ENCODE measurements at places on chromosomes 11 and 22. TPM values are rescaled to one million over a fixed set of nuclear protein-coding genes. Genes with fewer than 3 reads are reported as not detected.

Gene C22orf31
- total RNA-seq = not detected

Gene ELF5
- not detected for total RNA-seq

Gene ALG12
- total RNA-seq = 20.0 TPM

Gene OR4C12
- total RNA-seq = not detected

Gene SLC22A6
- not detected for total RNA-seq

Gene KDELR3
- total RNA-seq = 161 TPM

Gene BCO2
- total RNA-seq = 2.4 TPM

Gene CD6
- total RNA-seq = not detected

Gene RASD2
- under 0.01 TPM for total RNA-seq

Gene SOX10
- total RNA-seq = not detected

Gene NFRKB
- total RNA-seq = 18.9 TPM

Gene EFCAB6
- total RNA-seq = 1.8 TPM

Gene NRIP3
- total RNA-seq = 6.8 TPM

Gene KCNK7
- 0.29 TPM for total RNA-seq

Gene THY1
- 308 TPM for total RNA-seq

Gene EHF
- not detected for total RNA-seq

Gene LZTR1
- total RNA-seq = 58.0 TPM

Gene HBB
- total RNA-seq = not detected

Gene ZNF280B
- 1.5 TPM for total RNA-seq

Gene APOL5
- total RNA-seq = not detected

Gene DERL3
- total RNA-seq = 0.36 TPM

Gene CARD18
- total RNA-seq = not detected

Gene NRXN2
- total RNA-seq = 90.1 TPM

Gene LARGE2
- not detected for total RNA-seq

Gene TRIM68
- total RNA-seq = 13.6 TPM

Gene GLYATL1
- total RNA-seq = not detected

Gene OTOG
- total RNA-seq = not detected

Gene TIMP3
- 1,020 TPM for total RNA-seq

Gene KCNA4
- total RNA-seq = under 0.01 TPM

Gene WNT11
- under 0.01 TPM for total RNA-seq

Gene APOA4
- total RNA-seq = not detected

Gene MYO18B
- total RNA-seq = not detected

Gene MS4A14
- total RNA-seq = not detected

Gene TOM1
- 131 TPM for total RNA-seq

Gene C22orf42
- not detected for total RNA-seq

Gene JAM3
- total RNA-seq = 57.5 TPM

Gene NKAPD1
- total RNA-seq = 37.6 TPM

Gene MEI1
- 0.36 TPM for total RNA-seq

Gene C11orf21
- total RNA-seq = 0.29 TPM

Gene SMC1B
- total RNA-seq = not detected

Gene NPTXR
- 1.5 TPM for total RNA-seq

Gene RCE1
- total RNA-seq = 18.1 TPM

Gene RAB36
- 8.5 TPM for total RNA-seq

Gene CCDC188
- total RNA-seq = 0.36 TPM

Gene KLHL35
- 4.3 TPM for total RNA-seq

Gene MPEG1
- under 0.01 TPM for total RNA-seq

Gene RIC3
- total RNA-seq = not detected

Gene GRAP2
- not detected for total RNA-seq

Gene CYP2D6
- total RNA-seq = 0.36 TPM

Gene CBLIF
- total RNA-seq = not detected

Gene SMCO4
- 15.6 TPM for total RNA-seq

Gene ELFN2
- total RNA-seq = 0.29 TPM

Gene HTR3A
- not detected for total RNA-seq

Gene OR5B21
- total RNA-seq = not detected

Gene NXPE4
- not detected for total RNA-seq

Gene CRYBB3
- total RNA-seq = not detected

Gene HIKESHI
- total RNA-seq = 65.9 TPM

Data from osteoblast (primary cell).